Smooth muscle cell of the coronary artery (primary cell): ENCODE measurements at places on chromosomes 4 and X. TPM values are rescaled to one million over a fixed set of nuclear protein-coding genes. Genes with fewer than 3 reads are reported as not detected.

Gene CXorf49
- not detected in 2 replicates for total RNA-seq

Gene ERAS
- not detected in 2 replicates for total RNA-seq

Gene ADH7
- total RNA-seq = 0.70 TPM in 1 of 2 replicates, not detected in the other

Gene MEPE
- not detected in 2 replicates for total RNA-seq

Gene KLB
- total RNA-seq = not detected in 2 replicates

Gene ADH1A
- total RNA-seq = not detected in 2 replicates

Gene CDS1
- 0.15 TPM in 1 of 2 replicates, not detected in the other for total RNA-seq

Gene NSUN7
- not detected in 2 replicates for total RNA-seq

Gene PAGE2
- total RNA-seq = not detected in 2 replicates

Gene GYPB
- total RNA-seq = not detected in 2 replicates

Gene SMAD1
- total RNA-seq = 3.0 and 7.4 TPM in 2 replicates

Gene GRIA2
- total RNA-seq = 0.59 TPM in 1 of 2 replicates, not detected in the other

Gene CFAP47
- total RNA-seq = not detected in 2 replicates

Gene GPRASP1
- total RNA-seq = 1.5 and 6.2 TPM in 2 replicates

Gene NAA11
- total RNA-seq = not detected in 2 replicates

Gene VEGFD
- under 0.01 and 0.08 TPM in 2 replicates for total RNA-seq

Gene SPIN2A
- total RNA-seq = 0.15 and 2.1 TPM in 2 replicates

Gene GUCY1A1
- 0.08 and 1.5 TPM in 2 replicates for total RNA-seq

Gene PPEF2
- total RNA-seq = not detected in 2 replicates

Gene MAOA
- total RNA-seq = 9.6 and 29.1 TPM in 2 replicates

Gene GALNT7
- 9.8 and 35.3 TPM in 2 replicates for total RNA-seq

Gene LRCH2
- total RNA-seq = 3.1 and 3.2 TPM in 2 replicates

Gene HPGDS
- not detected in 2 replicates for total RNA-seq

Gene IL2
- total RNA-seq = not detected in 2 replicates

Gene TCP11X2
- total RNA-seq = not detected in 2 replicates

Gene PRDX4
- 183 and 259 TPM in 2 replicates for total RNA-seq

Gene PFKFB1
- total RNA-seq = 0.08 TPM in 1 of 2 replicates, not detected in the other

Gene XPNPEP2
- total RNA-seq = 6.8 TPM in 1 of 2 replicates, not detected in the other

Gene FGF13
- under 0.01 and 6.2 TPM in 2 replicates for total RNA-seq

Gene KLHL8
- total RNA-seq = 15.4 and 68.0 TPM in 2 replicates

Gene GPR34
- total RNA-seq = not detected in 2 replicates

Gene HSFX1
- 0.23 and 0.35 TPM in 2 replicates for total RNA-seq

Gene BCOR
- 2.5 and 13.8 TPM in 2 replicates for total RNA-seq

Gene SMARCA1
- 21.2 and 59.3 TPM in 2 replicates for total RNA-seq

Gene ARHGAP6
- total RNA-seq = 1.6 and 8.3 TPM in 2 replicates

Gene CCSER1
- 0.23 TPM in 1 of 2 replicates, not detected in the other for total RNA-seq

Gene AMMECR1
- total RNA-seq = 6.1 and 8.3 TPM in 2 replicates

Gene SHROOM2
- total RNA-seq = under 0.01 and 0.08 TPM in 2 replicates

Gene TEX13D
- total RNA-seq = not detected in 2 replicates

Gene TTC29
- total RNA-seq = not detected in 2 replicates

Gene ARX
- not detected in 2 replicates for total RNA-seq

Gene FAM156B
- total RNA-seq = 8.3 and 10.1 TPM in 2 replicates

Gene PLXNA3
- 9.6 and 17.3 TPM in 2 replicates for total RNA-seq

Gene JAKMIP1
- total RNA-seq = not detected in 2 replicates

Gene AIFM1
- total RNA-seq = 22.1 and 27.0 TPM in 2 replicates

Gene PF4V1
- 3.6 and 10.6 TPM in 2 replicates for total RNA-seq
